ENCODE measurements at places on chromosomes 6 and 20. TPM values are rescaled to one million over a fixed set of nuclear protein-coding genes. Genes with fewer than 3 reads are reported as not detected.

The COL21A1 gene
- 0.85 TPM for total RNA-seq

The PACRG gene
- total RNA-seq, result 0.45 TPM

The FOXC1 gene
- total RNA-seq, result 6.2 TPM

The PNPLA1 gene
- not detected for total RNA-seq

The OR12D3 gene
- not detected for total RNA-seq

The NNAT gene
- total RNA-seq, result not detected

The LY6G6C gene
- total RNA-seq, result not detected

The FERMT1 gene
- 3.0 TPM for total RNA-seq

The THBS2 gene
- total RNA-seq, result 260 TPM

The JPH2 gene
- 0.09 TPM for total RNA-seq

The GPX5 gene
- not detected for total RNA-seq

The MMP24 gene
- 0.63 TPM for total RNA-seq

The PPP1R16B gene
- 135 TPM for total RNA-seq

The OVOL2 gene
- total RNA-seq, result not detected

The GLP1R gene
- total RNA-seq, result not detected

The CFAP61 gene
- total RNA-seq, result not detected

The ARHGAP40 gene
- total RNA-seq, result not detected

The F13A1 gene
- not detected for total RNA-seq

The TMEM200A gene
- total RNA-seq, result 1.4 TPM

The GJA1 gene
- total RNA-seq, result 435 TPM

Measured in endothelial cell of coronary artery (primary cell).